Stimulated activated CD8-positive, alpha-beta memory T cell treated with anti-CD3 and anti-CD28 coated beads, Interleukin-4, amount 100 ng/mL, for 1 hour (primary cell): ENCODE measurements at places on chromosomes 4 and X.

DNA sequence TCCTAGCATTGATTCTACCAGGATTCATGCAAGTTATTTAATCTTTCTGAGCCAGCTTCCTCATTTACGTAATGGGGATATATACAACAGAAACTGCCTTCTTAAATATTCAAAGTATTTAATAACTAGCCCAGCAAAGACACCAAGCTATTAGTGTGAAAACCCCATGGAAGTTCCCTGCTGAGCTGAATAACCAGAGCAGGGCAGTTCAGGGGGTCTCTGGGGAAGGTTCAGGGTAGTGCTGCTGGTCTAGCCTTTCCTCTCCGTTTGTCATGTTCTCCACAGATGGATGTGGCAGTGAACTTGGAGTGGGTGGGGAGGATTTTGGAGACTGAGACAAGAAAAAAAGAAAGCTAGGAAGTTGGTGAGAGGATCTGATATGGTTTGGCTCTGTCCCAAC lies 240.8 kb upstream of the TAPT1 start:
- no peak for DNase-seq

DNA sequence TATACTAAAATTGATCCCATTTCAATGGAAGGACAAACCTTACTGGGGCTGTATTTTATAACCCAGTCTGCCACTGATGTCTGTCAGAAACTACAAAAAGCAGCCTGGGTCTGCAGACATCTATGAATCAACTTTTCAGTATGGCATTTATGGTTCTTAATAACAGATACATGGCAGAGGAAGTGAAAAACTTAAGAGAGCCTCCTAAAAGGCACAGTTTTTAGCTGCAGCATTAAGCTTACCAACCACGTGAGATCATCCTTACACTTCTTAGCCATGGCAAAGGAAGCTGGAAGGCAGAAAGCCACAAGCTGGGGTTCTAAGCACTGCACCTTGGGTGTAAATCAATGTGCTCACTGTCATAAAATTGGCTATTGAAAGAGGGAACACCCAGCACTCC lies 16.6 kb upstream of the UGT2B17 start:
- DNase-seq: no peak

GRCh38 chrX:131595120-131595519 lies 51.2 kb downstream of the OR13H1 start:
- no peak for DNase-seq

DNA sequence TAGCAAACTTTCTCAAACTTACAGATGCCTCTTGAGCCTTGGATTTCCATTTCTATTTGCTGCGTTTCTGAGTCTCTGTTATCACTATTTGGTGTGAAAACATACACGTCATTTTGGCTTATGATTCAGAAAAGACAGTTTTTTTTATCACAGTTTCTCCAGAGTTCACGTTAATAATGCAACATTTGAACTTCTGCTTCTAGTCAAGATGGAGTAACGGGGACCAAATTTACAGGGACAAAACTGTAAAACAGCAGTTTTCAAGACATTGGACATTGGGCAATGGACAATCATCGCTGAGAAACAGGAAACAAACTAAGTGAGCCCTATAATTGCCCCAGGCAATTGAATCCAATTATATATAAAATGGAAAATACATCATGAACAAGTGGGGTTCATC lies 36.2 kb upstream of the TASL start:
- no peak for DNase-seq

DNA sequence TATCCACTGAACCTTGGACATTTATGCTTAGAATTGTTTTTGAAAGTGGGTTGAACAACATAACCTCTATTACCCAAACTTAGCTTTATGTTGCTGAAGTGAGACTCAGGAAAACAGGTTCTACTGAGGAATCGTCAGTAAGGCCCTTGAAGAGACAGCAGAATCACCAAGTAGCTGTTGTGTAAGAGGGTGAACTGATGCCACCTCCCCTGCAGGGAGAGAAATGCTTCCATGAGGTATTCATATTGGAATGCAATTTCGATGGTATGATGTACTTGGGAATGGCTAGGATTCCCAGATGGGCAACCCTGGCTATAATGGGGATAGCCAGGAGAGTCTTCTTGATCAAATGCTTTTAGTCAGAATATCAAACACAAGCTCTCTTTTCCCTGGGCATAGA lies 4.1 kb upstream of the SCRG1 start:
- no peak for DNase-seq

DNA sequence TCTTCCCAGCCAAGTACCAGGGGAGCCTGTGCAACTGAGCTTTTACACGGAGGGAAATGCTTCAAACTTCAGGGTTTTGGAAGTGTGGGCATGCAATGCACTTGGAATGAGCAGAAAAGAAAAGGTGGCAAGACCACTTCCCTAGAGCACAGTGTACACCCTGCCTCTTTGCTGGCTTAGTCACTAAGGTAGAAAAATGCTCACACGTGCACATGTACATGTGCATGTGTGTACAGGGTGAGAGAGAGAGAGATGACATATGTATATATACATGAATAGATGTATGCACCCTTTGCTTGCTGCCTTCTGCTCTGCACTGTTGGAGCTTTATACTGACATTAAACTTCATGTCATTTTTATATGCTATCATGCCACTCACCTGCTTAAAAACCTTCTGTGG lies 7.9 kb upstream of the KLF3 start:
- DNase-seq: no peak

- no peak for DNase-seq
Observed at GRCh38 chrX:43949669-43950068, 23.5 kb downstream of the NDP start.

DNA sequence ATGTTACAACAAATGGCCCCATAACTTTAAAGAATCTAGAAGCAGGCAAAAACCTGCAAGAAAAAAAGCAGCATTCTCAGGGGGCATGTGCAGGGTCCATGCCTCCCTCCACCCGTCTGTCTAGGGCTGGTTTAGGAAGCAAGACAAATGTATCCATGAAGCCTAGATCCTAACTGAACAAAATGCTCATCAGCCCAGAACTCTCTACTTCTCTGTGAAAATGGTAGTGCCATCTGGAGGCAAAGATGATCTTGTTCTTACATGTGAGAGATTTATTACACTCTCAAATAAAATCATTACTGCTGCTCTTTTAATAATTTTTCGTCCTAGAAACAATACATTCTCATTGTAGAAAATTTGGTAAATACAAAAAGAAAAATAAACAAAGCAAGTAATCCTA lies 26.7 kb downstream of the NR3C2 start:
- DNase-seq: no peak

DNA sequence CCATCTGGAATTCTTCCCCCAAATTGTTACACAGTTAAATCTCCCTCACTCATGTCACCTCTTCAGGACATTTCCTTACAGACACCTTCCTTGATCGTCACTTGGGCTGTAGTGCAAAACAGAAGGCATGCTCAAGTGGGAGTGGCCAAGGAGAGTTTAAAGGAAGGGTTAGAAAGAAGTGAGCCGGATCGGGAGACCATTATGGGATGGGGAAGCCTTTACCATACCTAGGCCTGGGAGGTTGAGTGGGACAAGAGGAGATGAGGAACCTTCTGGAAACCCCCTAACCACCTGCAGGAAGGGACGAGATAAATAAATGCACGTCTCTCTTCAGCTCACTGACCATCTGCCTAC lies 102.7 kb downstream of the UCHL1 start:
- no peak for DNase-seq

DNA sequence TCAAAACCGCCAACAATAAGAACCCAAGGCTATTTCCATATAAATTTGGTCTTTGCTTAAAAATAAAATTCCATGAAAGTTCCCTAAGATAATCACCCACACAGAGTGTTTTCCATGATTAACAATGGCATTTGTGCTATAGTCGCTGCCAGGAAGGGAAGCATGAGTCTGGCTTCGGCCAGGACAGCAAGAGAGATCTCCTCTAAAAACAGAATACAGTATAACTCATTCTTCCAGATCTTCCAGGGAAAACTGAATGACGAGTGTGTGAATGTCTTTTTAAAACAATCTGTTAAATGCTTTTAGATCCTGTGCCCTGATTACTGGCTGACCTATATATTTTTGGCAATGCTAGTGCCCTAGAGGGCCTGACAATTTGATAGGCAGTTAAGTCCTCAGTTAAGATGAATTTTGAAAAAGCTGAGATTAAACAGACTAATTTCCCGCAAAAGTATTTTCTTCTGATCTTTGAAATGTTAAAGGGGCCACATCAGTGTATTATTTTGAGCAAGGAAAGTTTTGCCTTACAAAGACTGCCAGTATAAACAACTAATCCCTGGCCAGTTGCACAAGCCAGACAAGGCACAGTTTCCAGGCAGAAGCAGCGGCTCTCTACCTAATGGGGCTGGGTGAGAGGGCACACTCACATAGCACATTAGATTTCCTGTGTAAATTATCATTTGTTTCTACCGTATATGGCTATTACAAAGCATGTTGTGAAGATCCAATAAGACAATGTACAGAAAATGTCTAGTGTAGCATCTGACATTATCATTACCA lies 127.3 kb downstream of the DCHS2 start:
- DNase-seq: no peak

- no peak for DNase-seq
Observed at GRCh38 chr4:151644622-151645021, 116.2 kb downstream of the GATB start.

GRCh38 chrX:2710041-2710840 lies 19.1 kb downstream of the CD99 start:
- DNase-seq: no peak

DNA sequence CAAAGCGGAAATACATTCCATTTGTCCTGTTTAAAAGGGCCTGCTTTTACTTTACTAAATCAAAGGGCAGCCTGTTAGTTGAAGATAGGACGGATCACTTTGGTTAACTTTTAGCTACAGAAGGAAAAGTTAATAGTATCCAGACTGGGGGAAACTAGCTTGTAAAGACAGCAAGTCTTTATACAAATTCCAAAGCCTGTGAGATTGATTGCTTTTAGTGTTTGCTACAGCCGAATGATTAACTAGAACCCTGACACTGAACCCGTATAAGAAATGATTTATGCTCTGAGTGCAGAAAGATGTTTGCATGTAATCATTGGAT lies 93.4 kb downstream of the FRAS1 start:
- no peak for DNase-seq

- no peak for DNase-seq
Observed at GRCh38 chr4:116453127-116453526, 632.2 kb downstream of the TRAM1L1 start.

GRCh38 chr4:180356766-180357165 lies 1886.4 kb upstream of the TENM3 start:
- DNase-seq: no peak

DNA sequence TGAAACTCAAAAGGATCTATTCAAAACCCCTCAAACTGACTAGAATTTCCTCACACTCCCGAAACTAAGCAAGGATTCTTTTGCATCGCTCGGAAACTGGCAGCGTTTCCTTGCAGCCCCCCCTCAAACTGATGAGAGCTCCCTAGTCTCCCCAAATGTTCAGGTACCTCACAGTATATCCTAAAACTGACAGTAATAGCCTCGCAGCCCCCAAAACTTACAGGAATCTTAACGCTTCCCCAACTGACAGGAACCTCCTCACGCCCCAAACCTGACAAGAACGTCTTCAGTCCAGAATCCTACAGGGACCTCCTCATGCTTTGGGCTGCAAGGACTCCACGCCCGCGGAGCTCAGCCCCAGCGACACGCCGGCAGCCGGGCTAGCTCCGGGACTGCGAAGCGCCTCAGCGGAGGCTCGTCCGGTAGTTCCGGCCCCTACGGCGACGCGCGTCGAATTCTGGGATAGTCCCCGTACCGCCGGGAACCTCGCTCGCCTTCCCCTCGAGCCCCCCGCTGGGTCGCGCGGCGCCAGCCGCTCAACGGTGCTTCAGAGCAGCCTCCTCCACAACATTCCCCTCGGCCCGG lies 640 bp downstream of the PHF8 start:
- no peak for DNase-seq

DNA sequence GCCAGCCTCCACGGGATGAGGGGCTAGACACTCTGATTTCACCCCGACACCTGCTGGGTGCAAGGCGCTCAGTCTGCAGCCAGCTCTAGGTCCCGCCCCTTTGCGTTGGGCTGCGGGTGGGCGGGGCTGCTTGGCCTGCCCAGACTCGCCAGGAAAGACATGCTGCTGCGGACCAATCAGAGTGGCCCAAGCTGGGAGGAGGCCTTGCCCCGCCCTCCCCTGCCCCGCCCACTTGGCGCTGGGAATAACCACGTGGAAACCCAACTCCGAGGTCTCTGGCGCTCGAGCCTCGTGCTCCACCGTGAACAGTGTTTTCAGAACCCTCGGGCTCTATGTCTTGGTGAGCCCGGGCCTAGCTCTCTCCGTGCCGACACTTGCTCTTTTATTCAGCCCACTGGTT lies 5.3 kb upstream of the VMA21 start:
- DNase-seq: no peak

GRCh38 chr4:3689006-3689405 lies 77.2 kb upstream of the ADRA2C start:
- DNase-seq: no peak
